ENCODE measurements at places on chromosomes 6 and 20.

GRCh38 chr20:23629017-23629541, 8.7 kb downstream of the CST3 start:
- DNase-seq: no peak

DNA sequence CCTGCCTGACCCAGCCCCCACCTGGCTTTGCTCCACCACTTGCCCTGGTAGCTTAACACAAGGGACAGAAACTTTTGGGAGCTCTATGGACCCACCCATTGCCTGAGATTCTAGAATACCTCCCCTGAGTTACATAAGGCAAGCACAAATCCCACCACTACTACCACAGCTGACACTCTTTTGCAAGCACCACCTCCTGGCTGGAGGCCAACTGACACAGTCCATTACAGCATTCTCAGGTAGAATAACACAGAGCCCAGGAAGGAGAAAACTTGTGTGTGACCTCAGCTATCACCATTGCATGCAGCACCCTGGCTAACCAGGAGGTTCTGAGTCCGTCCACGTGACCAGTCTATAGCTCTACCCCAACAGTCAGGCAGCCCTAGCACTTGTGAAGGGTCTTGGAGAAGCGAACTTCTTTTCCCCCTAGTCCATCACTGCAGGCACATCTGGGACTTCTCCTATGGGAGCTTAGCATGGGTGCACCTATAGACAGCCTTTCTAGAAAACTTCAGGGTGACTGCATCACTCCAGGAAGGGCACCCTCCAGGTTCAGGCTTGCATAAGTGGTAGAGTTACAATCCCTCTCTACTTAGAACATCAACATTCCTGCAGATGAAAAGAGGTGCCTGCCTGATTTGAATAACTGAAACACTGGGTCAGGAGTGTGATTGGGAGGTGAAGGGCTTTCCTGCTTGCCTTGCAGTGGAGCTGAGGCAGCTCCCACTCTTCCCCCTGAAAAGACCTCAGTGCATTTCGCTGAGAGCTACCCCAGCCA, 30.1 kb downstream of the CITED2 start:
- no peak for DNase-seq

- DNase-seq: no peak
Measured at GRCh38 chr20:8898823-8899222, 170.1 kb upstream of the PLCB4 start.

GRCh38 chr6:7144872-7145584, 37.3 kb downstream of the RREB1 start:
- DNase-seq: no peak

DNA sequence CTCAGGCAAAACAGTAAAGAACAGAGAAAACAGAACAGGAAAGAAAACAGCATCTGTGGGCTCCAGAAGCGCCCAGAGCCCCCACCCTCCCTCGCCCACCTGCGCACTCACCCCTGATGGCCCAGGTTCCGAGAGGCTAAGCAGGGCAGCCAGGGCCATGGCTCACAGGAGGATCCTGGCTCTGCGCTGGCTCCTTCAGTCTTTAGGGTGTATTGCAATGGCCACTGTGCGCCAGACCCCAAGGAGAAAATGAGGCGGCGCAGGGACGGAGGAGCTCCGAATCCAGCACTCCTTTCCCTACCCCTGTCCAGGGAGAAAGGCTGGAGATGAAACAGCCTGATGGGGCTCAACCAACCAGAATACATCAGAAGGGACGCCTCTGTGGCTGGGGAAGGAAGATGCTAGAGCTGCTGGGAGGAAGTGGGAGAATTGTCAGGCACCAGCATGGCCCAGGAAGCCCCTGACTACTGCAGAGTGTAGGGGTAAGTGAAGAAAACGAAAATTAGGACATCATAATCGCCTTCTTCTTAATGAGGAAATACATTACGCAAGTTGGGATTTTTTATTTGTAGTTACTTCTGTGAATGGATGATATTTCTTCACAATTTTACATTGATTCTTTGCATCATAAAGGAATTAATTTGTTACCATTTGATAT, 49.0 kb downstream of the COL11A2 start:
- DNase-seq: no peak
